NAMALWA (cell line): ENCODE measurements at places on chromosomes 1 and 21.
A peak's percentile ranks its signal among the peaks of the same experiment; 100 is the strongest.

DNA sequence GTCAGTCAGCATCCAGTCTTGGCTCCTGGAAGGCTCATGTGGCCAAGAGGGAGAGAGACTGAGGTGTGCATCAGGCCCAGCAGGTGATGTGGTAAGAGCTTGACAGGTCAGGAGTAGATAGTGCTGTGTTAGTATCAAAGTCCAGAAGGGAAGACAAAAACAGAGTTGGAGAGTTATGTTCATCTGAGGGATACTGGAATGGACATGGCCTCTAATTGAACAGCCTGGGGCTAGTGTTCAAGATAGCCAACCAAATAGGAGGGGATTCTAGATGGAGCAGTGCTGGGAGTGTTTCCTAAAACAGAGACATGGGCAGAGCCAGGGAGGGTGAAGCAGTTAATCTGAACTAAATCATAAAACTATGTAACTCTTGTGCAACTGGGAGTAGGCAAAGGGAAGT, 120.7 kb upstream of the MARK1 start:
- DNase-seq = no peak

DNA sequence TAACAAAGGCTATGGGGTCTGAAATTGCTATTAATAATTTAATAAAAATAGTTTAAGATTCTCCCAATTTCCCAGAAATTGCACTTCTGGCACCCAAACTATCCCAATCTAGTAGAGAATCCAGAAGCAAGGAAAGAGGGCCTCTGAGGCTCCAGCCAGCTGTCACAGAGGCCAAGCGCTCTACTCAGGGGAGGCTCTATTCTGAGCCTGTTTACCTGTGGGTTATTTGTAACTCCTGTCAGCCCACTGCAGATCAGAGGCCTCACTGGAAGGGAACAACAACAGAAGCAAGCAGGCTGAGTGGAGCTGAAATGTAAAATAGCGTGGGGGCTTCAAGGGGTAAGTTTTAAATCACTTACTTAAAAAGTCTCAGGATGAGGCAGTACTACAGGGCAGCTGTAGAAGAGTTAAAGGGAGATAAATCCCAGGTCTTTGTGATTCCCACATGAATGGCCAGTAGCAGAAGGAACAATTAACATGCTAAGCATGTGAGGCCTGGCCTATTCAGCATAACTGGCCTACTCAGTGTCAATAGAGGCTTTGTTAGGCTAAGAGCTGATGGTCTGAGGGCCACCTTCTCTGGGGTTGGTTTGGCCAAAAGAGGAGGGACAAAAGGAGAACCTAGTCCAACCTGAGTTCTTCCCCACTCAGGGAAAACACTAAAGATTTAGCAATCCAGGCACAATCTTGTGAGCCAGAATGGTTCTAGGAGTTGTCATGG, 12.8 kb downstream of the ZNF687 start:
- DNase-seq = no peak

GRCh38 chr1:56064705-56065104, 514.7 kb downstream of the PLPP3 start:
- DNase-seq = no peak

DNA sequence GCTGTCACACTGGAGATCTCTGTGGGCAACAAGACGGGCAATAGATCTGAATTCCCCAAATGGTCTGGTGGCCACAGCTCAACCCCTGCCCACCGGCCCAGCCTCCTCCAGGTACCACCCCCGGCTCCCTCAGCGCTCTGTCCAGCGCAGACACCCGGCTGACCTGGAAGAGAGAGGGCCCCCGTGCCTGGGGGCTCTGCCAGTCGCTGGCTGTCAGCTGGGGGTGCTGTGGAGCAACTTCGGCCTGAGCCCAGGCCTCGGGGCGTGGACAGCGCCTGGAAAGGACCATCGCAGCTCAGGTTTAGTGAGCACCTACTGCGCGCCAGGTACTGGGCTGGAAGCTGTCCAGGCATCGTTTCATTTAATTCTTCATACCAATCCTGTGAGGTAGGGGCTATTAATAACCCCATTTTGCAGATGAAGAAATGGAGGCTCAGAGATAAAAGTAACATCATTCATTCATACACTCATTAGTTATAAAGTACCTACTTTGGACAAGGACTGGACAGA, 51.0 kb downstream of the AHDC1 start:
- DNase-seq = no peak

GRCh38 chr1:168759077-168759476, 30.1 kb upstream of the DPT start:
- DNase-seq = no peak

GRCh38 chr1:30780409-30780808, 22.8 kb upstream of the LAPTM5 start:
- peak; percentile 60 for DNase-seq

- peak; percentile 51 for DNase-seq
Observed at GRCh38 chr1:11053758-11054137, 6.1 kb downstream of the SRM start.

GRCh38 chr1:56645677-56646305, 677 bp downstream of the PRKAA2 start:
- no peak for DNase-seq

GRCh38 chr1:198686069-198686728, 47.4 kb downstream of the PTPRC start:
- peak; percentile 68 for DNase-seq

DNA sequence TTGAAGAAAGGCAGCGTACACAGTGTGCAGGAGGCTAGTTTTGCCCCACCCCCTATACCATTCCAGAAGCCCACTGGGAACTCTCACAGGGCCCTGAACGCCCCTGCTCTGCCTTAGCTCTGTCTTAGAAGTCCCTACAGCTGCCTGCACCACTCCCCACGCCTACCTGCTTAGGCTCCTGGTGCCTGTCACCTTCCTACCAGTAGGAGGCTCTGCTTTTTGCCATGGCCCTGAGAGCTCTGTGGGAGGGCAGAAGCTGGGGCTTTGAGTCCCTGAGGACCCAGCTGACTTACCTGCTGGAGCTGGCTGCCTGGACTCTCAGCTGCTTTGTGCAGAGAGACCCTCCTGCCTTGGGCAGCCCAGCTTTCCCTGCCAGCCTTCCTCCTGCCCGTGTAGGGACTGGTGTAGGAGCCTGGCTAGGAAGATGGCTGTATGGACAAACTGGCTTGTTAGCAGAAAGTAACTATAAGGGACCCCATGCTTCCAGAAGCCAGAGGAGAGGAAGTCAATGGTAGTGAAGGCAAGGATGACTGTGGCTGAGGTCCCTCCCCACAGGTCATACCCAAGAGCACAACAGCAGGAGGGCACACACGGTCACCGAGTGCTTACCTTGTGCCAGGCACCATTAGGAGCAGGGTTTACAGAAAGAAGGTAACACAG, 9.8 kb upstream of the CELSR2 start:
- peak; percentile 80 for DNase-seq

GRCh38 chr1:201028461-201028889, 5.0 kb upstream of the KIF21B start:
- no peak for DNase-seq

DNA sequence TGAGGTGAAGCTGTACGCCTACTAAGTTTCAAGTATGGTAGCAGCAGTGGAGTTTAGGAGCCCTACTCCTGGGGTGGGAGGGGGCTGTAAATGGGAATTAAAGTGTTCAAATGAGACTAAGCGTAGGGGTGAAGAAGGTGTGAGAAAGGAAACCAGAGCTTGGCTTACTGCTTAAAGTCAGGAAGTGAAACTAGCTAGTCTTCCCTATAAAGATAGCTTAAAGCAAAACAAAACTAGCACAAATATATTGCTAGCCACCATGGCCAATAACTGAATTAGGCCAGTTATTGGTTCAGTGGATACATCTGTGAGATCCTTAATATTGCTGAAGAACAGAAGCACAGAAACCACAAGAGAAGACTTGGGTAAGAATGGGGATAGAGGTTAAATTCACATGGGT, 492.2 kb upstream of the PKN2 start:
- DNase-seq = peak; percentile 75

GRCh38 chr1:200363264-200363933, 46.4 kb downstream of the ZNF281 start:
- DNase-seq = no peak

DNA sequence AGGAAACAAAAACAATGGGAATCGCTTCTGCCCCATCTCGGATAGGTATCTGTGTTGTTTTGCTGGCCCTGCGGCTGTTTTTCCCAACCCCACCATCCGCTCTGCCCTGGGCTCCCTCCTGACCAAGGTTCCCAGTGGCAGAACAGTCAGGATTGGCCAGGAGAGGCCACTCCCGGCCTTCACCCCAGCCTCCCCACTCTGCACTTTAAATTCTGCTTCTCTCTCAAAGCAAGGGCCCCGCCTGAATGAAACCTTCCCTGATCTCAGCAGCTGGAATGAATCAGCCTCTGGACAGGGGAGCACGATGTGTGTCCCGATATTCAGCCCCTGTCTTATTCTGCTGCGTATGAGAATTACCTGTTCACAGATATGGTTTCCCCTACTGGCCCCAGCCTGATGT, 16.3 kb downstream of the C1orf115 start:
- DNase-seq = no peak

- no peak for DNase-seq
Observed at GRCh38 chr1:86436041-86436440, 12.1 kb downstream of the CLCA2 start.

GRCh38 chr1:228358039-228358763, 48.4 kb downstream of the TRIM11 start:
- no peak for DNase-seq

DNA sequence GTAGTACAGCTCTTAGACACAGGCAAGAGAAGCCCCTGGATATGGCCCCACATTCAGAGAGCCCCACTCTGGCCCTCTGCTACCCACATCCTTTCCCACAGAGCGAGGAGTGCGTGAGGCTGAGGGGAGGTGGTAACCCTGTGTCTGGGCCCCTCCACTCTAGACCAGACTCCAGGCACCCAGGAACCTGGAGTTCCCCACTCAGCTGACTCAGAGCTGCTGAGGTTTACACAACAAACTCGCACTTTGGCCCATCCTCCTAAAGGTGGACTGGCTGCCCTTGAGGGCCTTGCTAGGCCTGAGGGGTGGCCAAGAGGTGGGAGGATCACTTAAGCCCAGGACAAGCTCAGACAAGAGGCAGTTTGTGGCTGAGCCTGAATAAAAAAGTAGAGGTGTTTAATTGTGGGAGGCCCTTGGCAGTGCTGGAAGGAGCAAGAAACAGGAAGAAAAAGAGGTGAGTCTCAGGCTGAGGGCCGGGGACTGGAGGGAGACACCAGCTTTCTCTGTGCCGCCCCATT, 10.7 kb downstream of the MR1 start:
- no peak for DNase-seq

DNA sequence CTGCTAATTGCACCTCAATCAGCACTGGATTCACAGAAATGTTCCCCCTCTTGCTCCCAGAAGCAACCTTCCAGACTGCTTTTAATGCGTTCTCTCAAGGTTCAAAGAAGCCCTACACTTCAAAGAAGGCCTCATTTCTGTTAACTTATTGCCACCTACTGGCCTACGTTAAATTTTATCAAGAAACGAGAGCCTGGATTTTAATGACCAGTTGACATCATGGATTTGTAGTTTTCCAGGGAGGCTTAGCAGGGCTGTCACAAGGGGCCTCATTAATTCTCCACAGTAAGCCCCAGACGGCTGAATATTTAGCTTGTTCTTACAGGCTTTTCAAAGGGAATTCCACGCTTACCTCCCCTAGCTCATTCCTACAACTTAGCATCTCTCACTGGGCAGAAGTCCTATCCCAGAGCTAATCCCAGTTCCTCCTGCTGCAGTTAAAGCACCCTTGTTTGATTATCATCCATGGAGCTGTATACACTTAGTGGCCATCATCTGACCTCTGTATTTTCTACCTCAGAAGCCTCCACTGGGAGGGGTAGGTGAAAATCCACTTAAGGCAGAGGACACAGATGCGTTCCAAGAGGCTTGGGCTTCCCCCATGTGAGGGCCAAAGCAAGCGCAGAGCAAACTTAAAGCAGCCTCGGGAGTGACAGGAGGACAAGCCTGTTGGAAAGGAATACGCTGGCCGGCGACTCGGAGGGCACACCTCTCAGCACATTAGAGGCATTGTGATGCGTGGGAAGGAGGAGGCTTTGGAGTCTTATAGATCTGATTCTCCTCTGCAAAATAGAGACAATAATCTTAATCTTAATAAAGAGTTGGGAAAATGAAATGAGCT, 32.2 kb upstream of the CYP4X1 start:
- DNase-seq = peak; percentile 19

GRCh38 chr1:50108497-50109059, at the start of gene ELAVL4:
Gene ELAVL4 (plus strand): TSS chr1:50108920. CDS start chr1:50109190, 270 bp downstream.
- DNase-seq = peak; percentile 33

DNA sequence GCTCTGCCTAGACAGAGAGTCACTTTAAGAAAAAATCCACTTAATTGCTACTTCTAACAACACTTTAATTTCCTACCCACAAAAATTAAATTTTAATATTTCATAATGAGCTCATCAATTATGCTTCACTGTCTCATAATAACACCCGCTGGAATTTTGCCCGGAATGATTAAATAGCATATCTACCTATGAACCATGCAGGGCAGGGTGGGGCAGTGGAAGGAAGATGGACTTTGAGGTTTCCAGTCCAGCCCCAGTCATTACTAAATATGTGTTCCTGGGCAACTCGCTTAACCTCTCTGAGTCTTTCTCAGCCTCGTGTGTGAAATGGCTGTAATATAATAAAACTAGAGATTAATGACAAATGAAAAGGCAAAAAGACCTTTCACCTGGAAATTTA, 32.8 kb upstream of the SLC45A1 start:
- DNase-seq = no peak
